GM12878 (cell line): ENCODE measurements at places on chromosomes 6 and 20.

- no peak for DNase-seq
These were observed 5.6 kb downstream of the NR2E1 start for GRCh38 chr6:108171291-108171917.

- no peak for DNase-seq
These were observed 7.7 kb upstream of the FOXF2 start for GRCh38 chr6:1381481-1382330.

GRCh38 chr6:87976616-87977015 is 71.0 kb upstream of the SPACA1 start:
- DNase-seq = no peak

DNA sequence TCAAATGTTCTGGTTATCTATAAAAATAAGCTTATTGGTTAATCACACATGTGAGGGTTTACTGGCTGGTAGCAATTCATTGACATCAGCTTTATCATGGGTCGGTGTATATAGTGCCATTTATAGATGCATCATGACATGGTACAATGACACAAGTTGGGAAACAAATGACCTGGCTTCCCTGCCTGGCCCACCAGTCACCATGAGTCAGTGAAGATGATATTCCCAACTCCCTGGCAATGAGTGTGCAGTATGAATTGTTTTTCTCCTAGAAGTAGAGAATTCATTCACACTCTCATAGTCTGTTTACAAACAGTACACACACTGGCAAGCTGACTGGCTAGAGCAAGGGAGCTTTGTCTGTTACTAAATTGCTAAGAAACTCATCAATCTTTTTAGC is 37.2 kb upstream of the CALHM6 start:
- DNase-seq = no peak

DNA sequence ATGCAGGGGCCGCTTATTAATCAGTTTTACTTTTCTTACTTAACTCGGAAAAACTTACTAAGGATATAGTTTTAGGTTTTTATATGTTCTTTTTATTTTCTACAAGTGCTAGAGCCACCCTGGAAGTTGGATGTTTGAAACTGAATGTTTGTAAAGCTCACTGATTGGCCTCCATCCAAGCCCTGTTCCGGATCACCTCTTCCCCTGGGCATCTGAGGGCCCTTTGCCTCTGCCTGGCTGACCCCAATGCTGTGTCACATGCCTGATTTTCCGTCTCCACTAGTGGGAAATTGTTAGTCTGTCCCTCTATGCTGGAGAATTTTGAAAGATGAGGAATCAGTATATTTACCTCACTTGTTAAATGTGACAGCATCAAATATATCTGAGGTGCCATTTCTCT is 79.3 kb downstream of the SLC35F1 start:
- DNase-seq = no peak

DNA sequence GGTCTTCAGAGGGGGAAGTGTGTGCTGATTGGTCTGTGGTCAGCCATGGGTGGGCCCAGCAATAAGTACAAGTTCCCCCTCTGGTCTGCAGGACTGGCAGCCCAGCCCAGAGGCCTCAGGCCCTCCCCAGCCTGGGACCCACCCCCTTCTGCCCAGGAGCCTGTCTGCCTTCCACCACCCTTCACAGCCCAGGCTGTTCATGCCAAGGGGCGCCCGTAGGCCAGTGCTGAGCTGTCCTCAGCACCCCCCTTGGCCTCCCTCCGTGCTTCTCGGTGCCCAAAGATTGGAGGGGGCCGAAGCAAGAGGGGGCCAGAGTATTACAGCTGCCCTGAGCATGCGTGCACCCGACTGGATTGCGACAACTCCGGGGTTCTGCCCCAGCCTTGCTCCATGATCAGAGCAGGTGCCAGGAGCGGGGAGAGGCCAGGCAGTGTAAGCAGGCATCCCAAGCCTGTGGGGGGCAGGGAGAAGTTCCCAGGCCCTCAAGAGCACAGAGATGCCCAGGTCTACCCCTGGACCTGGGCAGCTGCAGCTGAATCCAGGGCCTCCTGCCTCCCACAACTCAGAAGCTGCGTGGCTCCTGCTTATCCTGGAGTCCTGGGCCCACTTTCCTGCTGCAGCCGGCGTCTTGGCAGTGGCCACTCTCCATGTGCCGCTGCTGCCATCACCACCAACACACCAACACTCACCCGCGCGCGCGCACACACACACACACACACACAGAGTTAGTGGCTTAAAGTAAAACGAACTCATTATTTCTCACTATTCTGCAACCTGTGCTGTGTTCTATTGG is 33.3 kb downstream of the CST9L start:
- DNase-seq = no peak

GRCh38 chr6:151374036-151374683 is 17.2 kb downstream of the ZBTB2 start:
- DNase-seq = no peak
